ENCODE measurements at places on chromosomes 2 and 18.

DNA sequence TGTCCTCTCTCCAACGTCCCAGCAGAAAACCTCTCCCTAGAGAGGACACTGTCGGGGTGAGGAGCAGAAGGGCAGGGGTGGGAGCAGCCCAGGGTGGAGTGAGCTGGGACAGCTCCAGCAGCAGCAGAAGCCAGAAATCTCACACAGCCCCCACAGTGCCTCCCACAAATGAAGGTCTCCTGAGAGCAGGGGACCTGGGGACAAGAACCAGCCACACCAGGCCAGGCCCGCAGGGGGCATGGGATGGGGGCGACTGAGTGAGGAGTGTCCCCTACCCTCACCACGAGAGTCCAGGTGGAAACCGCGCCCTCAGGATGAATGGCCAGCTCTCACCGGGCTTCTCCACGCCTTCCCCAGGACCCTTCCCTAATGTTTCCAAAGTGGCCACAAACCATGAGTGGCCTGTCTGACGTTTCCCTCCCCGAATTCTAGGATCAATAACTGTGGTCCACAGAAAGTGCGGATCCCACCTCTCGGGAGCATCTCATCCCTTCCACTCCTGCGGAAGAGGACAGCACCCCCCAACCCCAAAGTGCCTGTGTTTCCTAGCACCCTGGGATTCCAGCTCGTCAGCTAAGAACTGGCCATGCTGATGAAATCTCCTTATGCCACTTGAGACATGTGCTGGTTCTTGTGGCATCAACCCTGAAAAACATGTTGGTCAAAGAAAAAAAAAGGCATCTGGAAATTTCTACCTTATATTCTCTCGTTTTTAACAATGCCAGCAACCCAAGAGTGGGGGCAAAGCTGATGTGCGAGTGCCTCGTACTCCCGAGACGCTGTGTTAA, 121.1 kb downstream of the HDAC4 start:
- no peak for DNase-seq

GRCh38 chr2:58664523-58665151, 423.5 kb upstream of the FANCL start:
- no peak for DNase-seq

DNA sequence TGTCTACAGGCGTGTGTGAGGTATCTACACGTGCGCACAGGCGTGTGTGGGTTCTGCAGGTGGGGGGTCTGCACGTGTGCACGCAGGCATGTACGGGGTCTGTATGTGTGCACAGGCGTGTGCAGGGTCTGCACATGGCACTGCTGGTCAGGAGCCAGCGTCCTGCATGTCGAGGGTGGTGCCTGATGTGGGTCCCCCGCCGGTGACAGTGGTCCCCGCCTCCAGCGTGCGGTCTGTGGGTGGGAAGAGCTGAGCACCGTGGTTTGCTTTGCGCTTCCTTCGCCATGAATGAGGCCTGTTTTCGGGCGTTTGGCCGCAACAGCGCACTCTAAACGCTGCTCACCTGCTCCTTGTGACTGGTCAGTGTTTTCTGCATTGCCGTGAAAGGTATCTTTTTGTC, 57.2 kb downstream of the CTDP1 start:
- no peak for DNase-seq

GRCh38 chr2:62686012-62686685, 19.4 kb upstream of the EHBP1 start:
- DNase-seq: no peak

DNA sequence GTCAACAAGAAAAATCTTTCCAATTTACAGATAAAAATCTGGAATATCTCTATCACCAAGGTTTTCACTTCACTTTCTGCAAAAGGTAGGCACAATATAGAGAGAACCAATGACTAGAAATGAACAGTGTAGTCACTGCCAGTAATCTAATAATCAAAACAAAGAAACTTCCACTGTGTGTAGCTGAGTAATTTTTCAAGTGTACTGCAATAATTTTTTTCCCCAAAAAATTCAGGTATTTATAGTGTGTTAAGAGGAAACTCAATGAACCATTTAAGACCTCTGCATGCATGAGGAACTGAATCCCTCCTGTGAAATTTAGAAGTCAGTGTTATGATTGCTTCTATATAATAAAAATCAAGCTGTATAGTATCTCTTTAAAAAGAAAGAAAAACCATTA, 121.8 kb downstream of the MEMO1 start:
- DNase-seq: no peak

DNA sequence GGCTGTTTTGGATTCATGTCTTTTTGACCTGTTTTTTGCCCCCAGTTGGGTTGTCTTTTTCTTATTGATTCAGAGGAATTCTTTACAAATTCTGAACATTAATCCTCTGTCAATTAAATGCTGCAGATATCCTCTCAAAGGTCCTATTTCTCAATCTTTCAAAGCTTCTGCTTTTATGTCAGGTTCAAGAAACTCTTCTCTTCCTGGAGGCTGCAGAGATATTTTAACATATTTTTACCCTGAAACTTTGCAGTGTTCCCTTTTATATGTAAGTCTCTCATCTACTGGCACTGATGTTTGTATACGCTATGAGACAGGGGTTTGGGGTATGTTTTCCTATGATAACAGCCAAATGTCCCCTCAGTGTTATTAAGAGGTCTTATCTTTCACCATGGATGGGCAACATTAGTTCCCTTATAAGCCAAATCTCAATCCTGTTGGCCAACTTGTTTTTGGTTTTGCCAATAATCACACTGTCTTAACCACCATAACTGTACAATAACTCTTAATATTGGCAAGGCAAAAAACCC, 159.3 kb downstream of the HDAC4 start:
- no peak for DNase-seq

DNA sequence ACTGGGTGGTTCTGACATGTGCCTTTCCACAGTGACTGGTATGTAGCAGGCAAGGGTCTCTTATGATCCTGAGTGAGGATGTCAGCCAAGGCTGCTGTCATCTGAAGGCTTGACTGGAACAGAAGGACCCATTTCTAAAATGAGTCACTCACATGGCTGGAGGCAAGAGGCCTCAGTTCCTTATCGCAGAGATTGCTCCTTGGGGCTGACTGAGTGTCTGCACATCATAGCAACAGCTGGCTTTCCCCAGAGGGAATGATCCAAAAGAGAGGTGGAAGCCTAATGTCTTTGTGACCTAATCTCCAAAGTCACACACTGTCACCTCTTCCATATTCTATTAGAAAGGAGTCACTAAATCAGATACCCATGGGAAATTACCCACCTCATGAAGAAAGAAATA, 114.0 kb downstream of the NEDD4L start:
- DNase-seq: no peak

DNA sequence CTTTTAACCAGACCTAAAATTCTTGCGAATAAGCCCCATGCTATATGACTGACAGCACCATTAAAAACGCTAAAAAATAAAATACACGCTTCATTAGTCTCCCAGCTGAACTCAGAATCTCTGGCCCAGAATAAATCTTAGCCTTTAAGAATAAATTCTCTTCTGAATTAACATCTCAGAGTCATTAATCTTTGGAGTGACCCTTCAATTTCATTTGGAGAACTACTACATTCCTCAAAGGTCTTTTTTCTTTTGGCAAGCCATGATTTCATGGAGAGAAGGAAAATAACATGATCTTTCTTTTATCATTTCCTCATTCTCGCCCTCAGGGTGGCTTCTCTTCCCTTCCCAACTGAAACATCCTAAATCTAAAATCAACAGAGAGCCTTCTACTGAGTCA, 259.0 kb downstream of the AFF3 start:
- DNase-seq: no peak
